ENCODE measurements at places on chromosomes 16 and 17.

GRCh38 chr16:79662122-79662521 is 61.6 kb upstream of the MAF start:
- no peak for DNase-seq

DNA sequence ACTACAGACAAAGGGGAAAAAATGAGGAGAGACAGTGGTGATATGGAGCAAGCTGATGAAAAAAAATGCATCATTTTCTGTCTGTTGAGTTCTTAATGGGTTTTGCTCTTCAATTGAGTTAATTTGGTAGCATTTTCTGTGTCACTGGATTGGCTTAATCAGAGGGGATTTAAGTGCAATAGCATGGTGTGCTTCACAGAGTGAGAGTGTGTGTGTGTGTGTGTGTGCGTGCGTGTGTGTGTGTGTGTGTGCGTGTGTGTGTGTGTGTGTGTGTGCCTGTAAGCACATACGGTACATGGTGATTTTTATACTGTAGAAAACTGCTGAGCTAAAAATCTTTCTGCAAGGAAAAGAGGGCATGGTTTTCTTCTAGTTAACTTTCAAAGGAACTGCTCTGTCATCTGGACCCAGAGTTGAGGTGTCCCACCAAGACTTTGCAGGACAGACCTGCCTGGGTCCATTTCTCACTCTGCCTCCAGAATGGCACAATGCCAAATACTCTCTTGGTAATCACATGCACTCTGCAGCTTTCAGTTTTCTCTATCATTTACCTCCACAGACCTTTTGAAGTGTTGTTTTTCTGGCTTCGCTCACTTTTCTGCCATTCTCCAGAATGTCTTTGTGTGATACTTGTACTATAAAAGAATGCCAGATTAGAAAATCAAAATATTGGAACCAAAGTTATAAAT is 952.6 kb upstream of the SOX9 start:
- no peak for DNase-seq

- DNase-seq = no peak
Measured at GRCh38 chr17:42459256-42459800, 650 bp downstream of the ATP6V0A1 start.

GRCh38 chr17:76197911-76198310 is 42.4 kb downstream of the RNF157 start:
- DNase-seq = no peak

DNA sequence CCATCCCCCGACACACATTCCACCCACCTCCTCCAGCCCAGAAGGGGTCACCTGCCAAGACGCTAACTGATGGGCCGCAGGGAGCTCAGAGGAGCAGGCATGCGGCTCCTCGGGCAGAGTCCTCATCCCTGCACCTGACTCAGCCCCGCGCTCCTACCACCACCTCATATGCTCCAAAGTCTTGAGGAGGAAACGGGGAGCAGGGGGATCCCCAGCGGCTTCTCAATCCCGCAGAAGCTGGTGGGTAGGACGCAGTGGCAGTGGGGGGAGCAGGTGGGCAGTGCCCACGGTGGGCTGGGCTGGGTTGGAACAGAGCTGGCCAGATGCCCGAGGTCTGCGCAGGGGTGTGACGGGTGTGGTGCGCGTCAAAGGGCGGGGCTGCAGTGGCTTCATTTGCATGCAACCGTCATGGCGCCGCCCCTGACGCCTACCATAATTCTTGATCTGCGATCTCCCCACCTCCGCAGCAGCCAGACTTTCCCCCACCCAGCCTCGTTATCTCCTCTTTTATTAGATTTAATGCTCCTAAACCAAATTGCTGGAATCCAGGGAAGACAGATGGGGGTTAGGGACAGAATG is 39.0 kb upstream of the EMP2 start:
- DNase-seq = no peak

All from stimulated activated naive CD4-positive, alpha-beta T cell (primary cell).